ENCODE measurements at places on chromosomes 2 and 18.

- peaks cover 8% of the 10 kb centered on the region for H3K27me3 ChIP-seq
- H3K4me1 ChIP-seq: no peaks in the 10 kb centered on the region
- DNase-seq: no peak
- no peak overlapping the region for H3K27ac ChIP-seq
- no peaks in the 10 kb centered on the region for H3K36me3 ChIP-seq
- no peak overlapping the region for H3K4me3 ChIP-seq
Measured at GRCh38 chr2:2931318-2932075, 446.1 kb downstream of the EIPR1 start.

DNA sequence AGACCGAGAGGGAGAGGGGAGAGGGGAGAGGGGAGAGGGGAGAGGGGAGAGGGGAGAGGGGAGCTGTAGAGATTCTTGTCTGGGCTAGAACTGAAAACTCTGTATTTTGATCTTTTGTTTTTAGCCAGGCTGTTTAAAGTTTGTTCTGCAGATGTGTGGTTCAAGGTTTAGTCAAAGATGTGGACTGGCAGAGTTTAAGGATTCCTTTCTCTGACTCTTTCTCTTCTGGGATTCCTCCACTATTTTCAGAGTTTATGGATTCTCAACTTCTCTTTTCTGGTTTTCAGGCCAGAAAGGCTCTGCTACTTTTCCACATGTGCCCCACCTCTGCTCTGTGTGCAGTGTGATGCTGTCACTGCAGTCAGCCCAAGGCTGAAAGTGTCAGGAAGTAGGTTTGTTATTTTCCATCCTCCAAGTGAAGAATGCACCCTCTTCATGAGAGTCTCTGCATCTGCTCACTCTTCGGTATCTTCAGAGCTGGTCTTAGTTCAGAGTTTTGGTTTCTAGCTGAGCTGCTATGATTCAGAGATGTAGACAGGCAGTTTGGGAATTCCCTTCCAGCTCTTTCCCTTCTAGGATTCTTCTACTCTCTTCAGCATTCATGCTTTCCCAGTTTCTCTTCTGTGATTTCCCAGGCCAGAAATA lies 130.9 kb upstream of the SMAD7 start:
- no peak for DNase-seq
- peaks cover 13% of the 10 kb centered on the region for H3K4me1 ChIP-seq
- peak overlapping the region; percentile 37 for H3K27ac ChIP-seq
- no peaks in the 10 kb centered on the region for H3K27me3 ChIP-seq

DNA sequence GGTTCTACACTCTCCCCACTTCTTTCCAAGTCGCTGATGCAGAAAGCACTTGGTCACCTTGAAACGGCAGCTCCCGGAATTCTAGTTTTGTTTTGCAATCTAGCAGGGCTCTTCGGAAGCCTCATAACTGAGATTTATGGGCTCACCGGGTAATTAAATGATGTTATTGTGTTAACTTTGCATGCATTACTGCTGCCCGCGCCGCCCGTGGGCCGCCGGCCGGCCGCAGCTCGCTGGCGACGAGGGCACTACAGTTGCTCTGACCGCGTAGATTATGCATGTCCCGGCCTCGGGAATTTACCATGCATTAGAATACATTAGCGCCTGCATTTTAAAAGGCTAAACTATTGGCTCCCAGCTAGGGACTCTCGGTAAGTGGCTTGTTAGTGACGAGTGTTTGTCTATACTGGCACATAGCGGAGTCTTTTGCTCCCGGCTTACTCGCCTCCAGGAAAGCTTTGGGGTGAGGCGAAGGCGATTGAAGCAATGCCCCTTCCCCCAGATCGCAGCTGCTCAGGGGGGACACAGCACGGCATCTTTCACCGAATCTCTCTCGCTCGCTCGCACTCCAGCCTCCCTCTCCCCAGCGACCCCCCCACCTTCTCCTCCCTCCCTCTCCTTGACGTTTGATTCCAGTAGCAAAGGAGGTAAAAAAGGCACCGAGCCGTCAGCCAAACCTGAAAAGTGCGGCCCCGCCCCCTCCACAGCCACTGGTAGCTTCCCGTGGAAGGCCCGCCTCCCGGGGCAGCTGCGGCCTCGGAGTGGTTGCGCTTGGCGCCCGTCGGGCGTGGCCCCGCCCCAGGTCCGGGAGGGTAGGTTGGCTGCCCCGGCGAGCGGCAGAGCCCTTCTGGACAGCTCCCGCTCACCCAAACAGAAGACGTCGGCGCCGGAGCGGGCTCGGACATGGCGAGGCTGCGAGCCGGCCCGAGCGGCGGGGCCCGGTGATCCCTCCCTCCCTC lies at the start of gene ONECUT2:
ONECUT2 (plus strand) TSS at position 839 of the 959 bp plus-strand sequence. CDS start 343 bp downstream, outside the sequence.
- peak within 1 kb of the TSS; percentile 67 for H3K4me3 ChIP-seq
- DNase-seq: peak; percentile 67
- peaks cover 46% of the 10 kb centered on the region for H3K4me1 ChIP-seq
- H3K27ac ChIP-seq: peak within 1 kb of the TSS; percentile 62
- peaks cover 89% of the 10 kb centered on the region for H3K27me3 ChIP-seq

DNA sequence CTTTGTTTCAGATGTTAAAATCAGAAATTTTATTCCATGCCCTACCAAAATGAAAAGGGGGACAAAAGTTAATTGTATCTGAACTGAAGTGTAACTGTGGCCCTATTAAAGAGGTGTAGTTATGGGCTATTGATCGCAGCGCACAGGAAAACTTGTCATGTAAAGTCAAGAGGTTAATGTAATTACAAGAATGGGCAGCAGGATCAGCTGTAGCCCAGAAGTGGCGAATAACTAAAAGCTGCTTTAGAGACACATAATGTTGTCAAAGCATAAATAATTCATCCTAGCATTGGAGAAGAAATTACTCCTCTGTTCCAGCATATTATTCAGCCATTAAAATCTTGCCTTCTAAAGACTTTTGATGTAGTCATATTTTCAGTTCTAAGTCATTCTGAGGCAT lies 211.8 kb downstream of the EPHA4 start:
- no peak overlapping the region for H3K27ac ChIP-seq
- H3K36me3 ChIP-seq: no peaks in the 10 kb centered on the region
- no peak for DNase-seq
- H3K4me3 ChIP-seq: no peak overlapping the region
- H3K4me1 ChIP-seq: no peaks in the 10 kb centered on the region
- no peaks in the 10 kb centered on the region for H3K27me3 ChIP-seq
